ENCODE measurements at places on chromosomes 3 and 15.

DNA sequence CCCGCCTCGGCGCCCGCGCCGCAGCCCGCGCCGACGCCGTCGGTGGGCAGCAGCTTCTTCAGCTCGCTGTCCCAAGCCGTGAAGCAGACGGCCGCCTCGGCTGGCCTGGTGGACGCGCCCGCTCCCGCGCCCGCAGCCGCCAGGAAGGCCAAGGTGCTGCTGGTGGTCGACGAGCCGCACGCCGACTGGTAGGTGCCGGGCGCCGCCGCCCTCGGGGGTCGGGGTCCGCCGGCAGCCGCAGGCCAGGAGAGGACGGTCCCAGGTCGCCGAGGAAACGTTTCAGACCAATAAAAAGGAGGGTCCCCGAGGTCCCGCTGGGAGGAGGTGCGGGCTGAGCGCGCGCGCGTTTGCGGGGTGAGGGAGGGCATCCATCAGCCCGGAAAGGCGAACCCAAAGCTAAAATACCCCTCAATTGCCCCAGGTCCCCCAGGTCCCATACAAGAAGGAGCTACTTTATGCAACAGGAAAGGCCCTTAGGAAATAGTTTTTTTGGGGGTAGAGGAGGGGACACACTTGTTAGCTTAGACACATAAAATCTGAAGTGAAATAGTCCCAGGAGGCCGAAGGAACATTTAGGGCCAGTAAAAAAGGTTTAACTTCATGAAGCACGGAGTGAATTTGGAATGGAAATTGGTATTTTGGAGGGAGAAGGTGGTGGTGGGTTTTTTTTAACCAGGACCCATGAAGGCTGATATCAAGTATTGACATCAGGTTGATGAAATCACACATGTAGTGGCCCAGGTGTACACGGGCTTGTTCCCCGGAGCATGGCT, 739 bp downstream of the SYN2 start:
- no peak for DNase-seq

- DNase-seq, result no peak
Measured at GRCh38 chr15:48800811-48801455, 9.9 kb downstream of the CEP152 start.

GRCh38 chr3:51063053-51063452, 322.0 kb upstream of the MANF start:
- no peak for DNase-seq

DNA sequence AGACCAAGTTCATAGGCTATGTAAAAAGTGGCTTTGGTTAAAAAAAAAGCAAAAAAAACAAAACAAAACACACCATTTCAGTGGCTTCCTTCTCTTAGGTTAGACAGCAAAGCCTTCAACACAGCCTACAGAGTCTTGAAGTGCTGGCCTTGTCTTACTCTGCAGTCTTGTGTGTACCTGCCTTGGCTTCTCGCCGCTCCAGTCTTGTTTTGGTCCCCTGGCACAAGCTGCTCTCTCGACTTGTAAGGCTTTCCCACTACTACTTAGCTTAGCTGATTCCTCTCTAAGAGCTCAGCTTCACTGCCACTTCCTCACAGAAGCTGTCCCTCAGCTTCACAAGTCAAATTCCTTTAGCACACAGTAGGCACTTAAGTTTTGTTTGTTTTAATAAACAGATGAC, 63.0 kb downstream of the ST3GAL6 start:
- DNase-seq, result no peak

GRCh38 chr3:27521179-27521871, 37.1 kb upstream of the SLC4A7 start:
- no peak for DNase-seq

DNA sequence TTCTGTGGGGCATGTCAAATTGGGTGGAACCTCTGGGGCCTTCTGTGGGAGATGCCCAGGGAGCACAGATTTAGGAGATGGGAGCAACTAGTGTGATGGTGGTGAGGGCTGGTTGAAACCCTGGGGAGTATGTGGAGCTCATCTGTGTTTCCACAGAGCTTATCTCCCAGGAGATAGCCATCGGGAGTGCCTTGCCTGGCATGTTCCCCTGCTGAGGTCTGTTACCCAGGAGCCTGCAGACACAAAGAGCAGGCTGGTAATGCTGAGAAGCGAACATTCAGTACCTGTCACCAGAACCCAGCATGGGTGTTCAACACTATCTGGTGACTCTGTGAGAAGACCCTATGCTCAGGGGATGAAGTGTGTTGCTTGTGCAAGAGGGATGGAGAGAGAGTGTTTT, 85.0 kb downstream of the CLSTN2 start:
- DNase-seq, result no peak

DNA sequence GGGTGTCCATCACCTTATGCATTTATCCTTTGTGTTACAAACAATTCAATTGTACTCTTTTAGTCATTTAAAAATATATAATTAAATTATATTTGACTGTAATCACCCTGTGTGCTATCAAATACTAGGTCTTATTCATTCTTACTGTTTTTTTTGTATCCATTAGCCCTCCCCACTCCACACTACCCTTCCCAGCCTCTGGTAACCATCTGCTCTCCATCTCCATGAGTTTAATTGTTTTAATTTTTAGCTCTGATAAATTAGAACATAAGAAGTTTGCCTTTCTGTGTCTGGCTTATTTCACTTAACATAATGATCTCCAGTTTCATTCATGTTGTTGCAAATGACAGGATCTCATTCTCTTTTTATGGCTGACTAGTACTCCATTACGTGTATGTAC, 16.8 kb downstream of the C3orf20 start:
- DNase-seq, result no peak

- DNase-seq, result no peak
Measured at GRCh38 chr3:186277268-186277909, 84.6 kb downstream of the DGKG start.

DNA sequence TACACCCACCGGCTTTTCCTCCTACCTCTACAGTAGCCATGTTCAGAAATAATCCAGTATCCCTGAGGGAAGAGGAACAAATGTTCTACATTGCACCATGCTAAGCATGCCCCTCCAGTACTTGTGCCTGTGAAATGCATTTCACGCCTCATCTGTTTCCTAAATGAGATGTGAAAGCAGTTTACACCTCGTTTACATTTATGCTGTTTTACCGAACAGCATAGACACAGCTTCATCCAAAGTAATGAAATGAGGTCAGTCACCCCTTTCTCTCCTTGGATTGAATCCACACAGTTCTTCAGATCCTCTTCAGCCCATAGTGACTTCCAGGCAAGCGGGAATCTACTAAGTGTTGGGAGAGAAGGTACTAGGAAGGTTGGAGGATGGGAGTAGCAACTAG, 514.3 kb downstream of the PDCD6IP start:
- DNase-seq, result no peak

DNA sequence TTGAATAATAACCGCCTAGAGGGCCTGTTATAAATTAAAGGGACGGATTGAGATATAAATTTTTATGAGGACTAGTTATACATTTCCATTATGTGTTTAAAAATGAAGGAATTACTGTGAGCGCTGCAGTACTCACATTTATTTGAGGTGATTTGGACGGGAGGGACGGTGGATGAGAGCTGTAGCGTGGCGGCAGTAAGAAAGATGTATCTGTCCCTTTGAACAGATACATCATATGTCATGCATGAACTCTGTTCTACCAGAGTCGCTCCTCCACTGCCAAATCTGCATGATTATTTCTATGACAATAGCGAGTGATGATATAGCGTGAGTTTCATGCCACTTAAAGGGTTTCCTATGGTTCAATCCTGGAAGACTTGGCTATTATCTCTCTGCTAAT, 538.8 kb downstream of the MCTP2 start:
- no peak for DNase-seq

- no peak for DNase-seq
Measured at GRCh38 chr3:46281551-46281950, 39.3 kb downstream of the CCR3 start.

DNA sequence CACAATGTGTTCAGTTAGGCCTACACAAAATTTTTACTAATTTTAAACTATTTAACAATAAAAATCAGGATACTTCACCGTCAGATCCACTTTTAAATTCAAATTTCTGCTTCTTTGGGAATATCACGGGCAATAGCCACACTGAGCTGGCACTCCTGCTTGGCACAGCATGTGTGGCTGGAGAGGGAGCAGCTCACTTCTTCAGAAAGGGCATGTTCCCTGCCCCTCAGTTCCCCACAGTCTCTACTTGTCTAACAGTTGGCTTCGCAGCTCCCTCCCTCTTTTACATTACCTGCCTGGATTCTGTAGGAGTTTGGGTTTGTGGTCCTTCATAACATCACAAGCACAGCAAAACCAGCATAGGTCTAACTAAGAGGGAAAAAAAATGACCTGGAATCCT, 76.0 kb upstream of the TRIM42 start:
- no peak for DNase-seq

DNA sequence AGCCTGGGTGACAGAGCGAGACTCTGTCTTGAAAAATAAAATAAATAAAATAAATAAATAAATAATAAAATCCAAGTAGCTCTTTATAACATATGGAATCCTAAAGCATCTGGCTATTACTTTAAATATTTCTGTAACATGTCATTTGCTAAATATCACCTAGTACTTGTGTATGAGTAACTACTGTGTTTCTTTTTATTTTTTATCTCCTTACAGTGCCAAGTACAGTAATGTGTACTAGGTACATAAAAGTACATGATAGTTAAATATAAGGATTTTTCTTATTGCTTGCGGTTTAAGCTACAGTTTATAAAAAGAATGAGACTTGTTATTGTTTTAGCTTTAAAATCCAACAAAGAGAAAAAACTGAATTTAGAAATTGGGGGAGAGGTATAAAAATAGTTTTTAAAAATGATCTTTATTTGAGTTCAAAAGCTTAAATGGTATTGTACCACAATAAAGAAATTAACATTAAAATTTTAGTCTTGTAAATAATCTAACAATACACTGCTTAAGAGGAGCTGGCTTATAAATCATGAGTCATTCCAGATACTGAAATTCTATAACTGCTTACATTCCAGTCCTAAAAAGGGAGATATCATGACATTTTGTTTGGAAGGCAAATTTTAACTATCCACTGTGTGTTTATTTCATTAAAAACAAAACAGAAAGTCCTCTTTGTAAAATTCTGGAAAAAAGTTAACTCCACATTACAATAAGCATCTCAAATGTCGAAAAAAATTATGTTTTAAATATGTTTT, 73.1 kb downstream of the FGF7 start:
- DNase-seq, result no peak

GRCh38 chr3:137110392-137110996, 152.7 kb downstream of the IL20RB start:
- no peak for DNase-seq

DNA sequence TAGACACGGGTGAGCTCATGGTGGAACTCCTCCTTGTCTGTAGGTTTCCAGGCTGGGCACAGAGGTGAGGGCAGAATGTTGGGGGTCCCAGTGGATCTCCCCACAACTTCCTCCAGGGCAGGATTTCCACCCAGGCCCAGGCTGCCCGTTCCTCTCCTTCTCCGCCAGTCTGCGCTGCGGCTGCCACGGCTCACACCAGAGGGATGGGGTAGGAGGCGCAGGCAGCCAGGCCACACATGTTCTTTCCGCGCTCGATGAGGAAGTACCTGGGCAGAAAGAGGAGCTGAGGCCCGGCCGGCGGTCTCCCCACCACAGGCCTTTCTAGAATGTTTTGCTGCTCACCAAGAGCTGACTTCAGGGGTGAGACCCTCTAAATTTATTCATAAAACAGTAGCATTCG, 22.9 kb downstream of the CTSH start:
- no peak for DNase-seq

DNA sequence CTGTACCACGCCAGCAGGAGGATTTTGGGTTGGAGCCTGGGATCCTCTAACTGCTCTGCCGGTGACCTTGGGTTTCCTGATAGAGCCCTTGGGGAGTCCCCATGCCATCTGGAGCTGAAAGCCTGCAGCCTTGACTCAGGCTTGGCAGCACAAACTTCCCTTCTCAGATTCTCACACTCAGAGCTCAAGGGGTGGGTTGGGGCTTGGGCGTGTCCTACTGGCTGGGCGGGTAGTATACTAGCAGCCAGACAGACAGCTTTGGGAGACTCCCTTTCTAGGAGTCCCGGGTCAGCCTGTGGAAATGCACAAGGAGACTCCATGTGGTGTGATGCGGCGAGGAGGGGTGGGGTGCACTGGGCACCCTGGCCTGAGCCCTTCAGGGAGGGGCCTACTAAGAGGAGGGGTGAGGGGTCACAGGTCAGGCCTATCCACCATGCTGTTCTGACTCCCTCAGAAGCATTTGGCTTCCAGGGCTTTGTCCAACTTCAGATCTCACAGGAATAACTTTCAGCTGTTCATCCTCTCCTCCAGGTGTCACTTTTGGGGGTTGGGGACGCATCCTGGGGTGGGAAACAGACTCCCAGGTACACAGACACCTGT, 21.6 kb upstream of the PLXNA1 start:
- no peak for DNase-seq

- no peak for DNase-seq
Measured at GRCh38 chr3:141933421-141934300, 57.2 kb downstream of the ATP1B3 start.

- DNase-seq, result no peak
Measured at GRCh38 chr15:80779658-80780415, 667 bp downstream of the CEMIP start.

- no peak for DNase-seq
Measured at GRCh38 chr15:92906563-92907081, 6.5 kb downstream of the CHD2 start.

GRCh38 chr3:120177707-120178306, 83.6 kb upstream of the GSK3B start:
- DNase-seq, result no peak

DNA sequence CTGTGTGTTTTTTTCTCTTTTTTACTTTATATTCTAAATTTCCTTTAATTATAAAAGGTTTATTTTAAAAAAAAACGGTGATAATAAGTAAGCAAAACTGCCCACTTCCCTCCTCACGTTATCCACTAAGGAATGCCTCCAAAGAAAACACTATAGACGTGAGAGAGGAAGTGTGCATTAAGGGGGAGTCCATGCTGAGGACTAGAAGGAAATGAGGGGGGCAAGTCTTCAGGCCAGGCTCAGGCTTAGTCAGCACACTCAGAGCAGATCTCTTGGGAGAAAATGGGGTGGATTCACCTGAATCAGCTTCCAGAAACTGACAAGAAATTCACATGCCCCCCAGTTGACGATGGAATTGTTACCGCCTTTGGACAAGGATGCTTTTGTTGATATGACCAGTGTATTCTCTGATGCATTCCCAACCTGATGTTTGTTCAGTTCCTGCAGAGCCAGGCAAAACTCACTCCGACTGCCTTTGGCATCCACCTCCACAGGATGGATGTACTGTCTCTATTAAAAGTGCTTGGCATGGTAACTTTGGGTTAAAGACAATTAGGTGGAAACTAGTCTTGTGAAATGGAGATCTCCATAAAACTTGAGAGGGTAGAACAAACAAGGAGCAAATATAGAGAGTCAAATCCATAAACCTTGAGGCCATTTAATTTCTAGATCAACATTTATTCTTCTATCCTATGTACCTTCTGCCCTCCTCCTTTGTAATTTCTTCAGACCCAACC, 167.8 kb downstream of the MYRIP start:
- DNase-seq, result no peak

DNA sequence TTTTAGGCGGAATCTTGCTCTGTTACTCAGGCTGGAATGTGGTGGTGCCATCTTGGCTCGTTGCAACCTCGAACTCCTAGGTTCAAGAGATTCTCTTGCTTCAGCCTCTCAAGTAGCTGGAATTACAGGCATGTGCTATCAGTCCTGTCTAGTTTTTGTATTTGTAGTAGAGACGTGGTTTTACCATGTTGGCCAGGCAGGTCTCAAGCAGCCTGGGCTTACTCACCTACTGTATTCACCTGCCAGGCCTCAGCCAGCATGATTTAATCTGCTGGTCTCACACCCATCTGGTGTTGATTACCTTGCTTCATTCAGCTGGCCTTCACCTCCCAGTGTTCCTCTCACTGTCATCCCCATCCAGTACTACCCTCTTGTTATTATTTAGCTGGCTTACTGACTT, 102.0 kb downstream of the IL12A start:
- DNase-seq, result no peak

Measured in GOT3 (cell line).